ENCODE measurements at places on chromosomes 4 and X. TPM values are rescaled to one million over a fixed set of nuclear protein-coding genes. Genes with fewer than 3 reads are reported as not detected.

GRCh38 chrX:111581086-111581485 lies 69.6 kb downstream of the SERTM2 start:
- no peaks in the 10 kb centered on the region for H3K36me3 ChIP-seq
- no peak for DNase-seq
- H3K27ac ChIP-seq: no peak overlapping the region
- H3K4me3 ChIP-seq: no peak overlapping the region
- peaks cover 12% of the 10 kb centered on the region for H3K27me3 ChIP-seq

GRCh38 chr4:83504503-83504902 lies 19.6 kb upstream of the ABRAXAS1 start:
- H3K36me3 ChIP-seq: no peaks in the 10 kb centered on the region
- DNase-seq: no peak
- no peaks in the 10 kb centered on the region for H3K27me3 ChIP-seq

GRCh38 chr4:24078347-24078962 lies 188.6 kb upstream of the PPARGC1A start:
- no peaks in the 10 kb centered on the region for H3K27me3 ChIP-seq
- no peak for DNase-seq
- H3K36me3 ChIP-seq: no peaks in the 10 kb centered on the region

DNA sequence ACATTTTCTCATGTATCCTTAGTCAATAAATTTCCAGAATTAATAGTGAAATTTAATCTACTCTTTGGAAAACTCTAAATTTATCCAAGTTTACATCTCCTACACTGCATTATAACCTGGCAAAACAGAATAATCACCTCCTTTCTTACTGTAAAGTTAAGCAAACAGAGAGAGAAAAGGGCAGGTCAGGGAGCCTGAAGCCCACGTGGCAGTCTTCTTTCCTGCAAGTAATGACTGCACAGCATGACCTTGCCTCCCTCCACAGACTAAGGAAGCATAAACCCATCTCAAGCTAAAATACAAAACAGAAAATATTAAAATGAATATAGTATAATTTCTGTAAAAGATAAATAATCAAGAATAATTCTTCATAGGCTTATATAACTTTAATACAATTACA lies 1153.0 kb downstream of the C4orf33 start:
- H3K36me3 ChIP-seq: no peaks in the 10 kb centered on the region
- DNase-seq: no peak
- H3K27me3 ChIP-seq: no peaks in the 10 kb centered on the region
- H3K4me1 ChIP-seq: no peaks in the 10 kb centered on the region
- no peak overlapping the region for H3K27ac ChIP-seq
- H3K4me3 ChIP-seq: no peak overlapping the region

GRCh38 chrX:39299615-39300014 lies 498.4 kb downstream of the MID1IP1 start:
- no peak overlapping the region for H3K27ac ChIP-seq
- no peak for DNase-seq
- no peaks in the 10 kb centered on the region for H3K36me3 ChIP-seq
- H3K4me3 ChIP-seq: no peak overlapping the region

- no peak overlapping the region for H3K4me3 ChIP-seq
- no peaks in the 10 kb centered on the region for H3K36me3 ChIP-seq
- no peak for DNase-seq
Measured at GRCh38 chr4:160835789-160836188, 1328.0 kb downstream of the FSTL5 start.

- no peaks in the 10 kb centered on the region for H3K36me3 ChIP-seq
- H3K27ac ChIP-seq: no peak overlapping the region
- H3K4me3 ChIP-seq: peak overlapping the region; percentile 49
Measured at GRCh38 chr4:825063-825970, 612 bp downstream of the CPLX1 start.

DNA sequence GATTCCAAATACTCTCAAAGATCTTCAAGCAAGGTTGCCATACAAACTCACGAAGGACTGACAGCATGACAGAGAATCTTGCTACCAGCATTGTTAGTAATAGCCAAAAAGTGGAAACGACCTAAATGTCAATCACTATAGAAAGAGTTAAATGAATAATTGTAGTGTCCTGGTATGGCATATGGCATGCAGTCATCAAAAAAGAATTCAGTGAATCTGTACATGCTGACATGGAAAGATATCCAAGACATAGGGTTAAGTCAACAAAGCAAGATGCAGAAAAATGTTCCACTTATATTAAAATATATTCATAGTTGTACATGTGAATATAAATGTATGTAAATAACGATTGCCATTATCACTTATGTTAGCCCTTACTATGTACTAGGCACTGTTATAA lies 37.6 kb downstream of the SRPX2 start:
- no peaks in the 10 kb centered on the region for H3K4me1 ChIP-seq
- H3K4me3 ChIP-seq: no peak overlapping the region
- H3K27me3 ChIP-seq: no peaks in the 10 kb centered on the region
- no peak overlapping the region for H3K27ac ChIP-seq
- no peak for DNase-seq
- H3K36me3 ChIP-seq: no peaks in the 10 kb centered on the region

DNA sequence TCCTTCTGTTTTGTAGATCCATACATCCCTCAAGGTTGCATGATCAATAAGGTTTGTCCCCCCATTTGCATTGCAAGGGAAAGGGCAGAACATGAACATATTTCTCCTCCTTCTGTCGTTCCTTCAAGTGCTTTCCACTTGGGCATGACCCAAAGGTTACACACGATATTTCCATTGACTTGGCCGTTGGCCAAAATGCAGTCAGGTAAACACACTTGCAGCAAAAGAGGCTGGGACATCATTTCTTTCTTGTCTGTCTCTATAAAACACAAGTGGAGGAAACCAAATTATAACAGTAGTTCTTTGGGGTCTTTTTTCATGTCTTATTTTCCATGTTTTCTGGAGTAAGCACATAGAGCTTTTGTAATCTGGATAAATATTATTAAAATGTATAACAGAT lies 156.1 kb downstream of the FRAS1 start:
- DNase-seq: no peak
- H3K36me3 ChIP-seq: no peaks in the 10 kb centered on the region
- H3K27me3 ChIP-seq: no peaks in the 10 kb centered on the region
- H3K27ac ChIP-seq: no peak overlapping the region
- no peaks in the 10 kb centered on the region for H3K4me1 ChIP-seq
- no peak overlapping the region for H3K4me3 ChIP-seq

DNA sequence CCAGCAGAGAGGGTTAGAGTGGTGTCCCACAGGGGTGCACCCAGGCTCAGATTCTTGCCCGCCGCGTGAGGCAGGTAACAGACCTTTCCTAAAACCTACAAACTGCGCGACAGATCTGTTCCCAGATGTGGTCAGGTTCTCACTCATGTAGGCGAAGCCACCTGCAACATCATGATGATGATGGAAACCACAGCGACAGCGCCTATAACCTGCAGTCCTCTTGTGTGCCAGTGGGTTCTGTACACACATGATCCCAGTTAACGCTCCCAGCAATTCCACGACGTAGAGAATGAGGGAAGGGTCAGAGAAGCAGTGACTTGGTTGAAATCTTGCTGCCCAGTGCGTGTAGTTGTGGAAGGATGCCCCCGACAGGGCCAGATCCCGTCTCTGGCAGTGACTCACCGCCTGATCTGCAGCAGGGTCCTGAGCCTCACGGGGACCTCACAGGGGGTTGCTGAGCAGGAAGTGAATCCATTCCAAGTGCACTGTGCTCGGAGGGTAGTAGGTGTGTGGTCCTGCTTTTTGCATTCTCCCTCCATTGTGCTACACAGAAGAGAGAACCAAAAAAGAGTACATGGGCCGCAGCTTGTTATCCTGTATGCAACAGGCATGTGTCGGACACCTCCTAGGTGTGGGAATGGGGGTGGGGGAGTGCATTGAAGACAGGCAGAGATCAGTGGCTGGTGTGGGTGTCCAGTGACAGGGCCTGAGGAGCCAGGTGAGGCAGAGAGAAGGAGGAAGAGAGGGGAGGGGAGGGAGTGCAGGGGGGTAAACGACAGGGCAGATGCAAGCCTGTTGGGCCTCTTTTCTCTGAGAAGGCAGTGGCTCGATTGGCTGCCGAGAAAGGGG lies 66.6 kb downstream of the MTMR1 start:
- no peaks in the 10 kb centered on the region for H3K4me1 ChIP-seq
- H3K27me3 ChIP-seq: no peaks in the 10 kb centered on the region
- H3K36me3 ChIP-seq: no peaks in the 10 kb centered on the region
- no peak overlapping the region for H3K27ac ChIP-seq
- no peak for DNase-seq

DNA sequence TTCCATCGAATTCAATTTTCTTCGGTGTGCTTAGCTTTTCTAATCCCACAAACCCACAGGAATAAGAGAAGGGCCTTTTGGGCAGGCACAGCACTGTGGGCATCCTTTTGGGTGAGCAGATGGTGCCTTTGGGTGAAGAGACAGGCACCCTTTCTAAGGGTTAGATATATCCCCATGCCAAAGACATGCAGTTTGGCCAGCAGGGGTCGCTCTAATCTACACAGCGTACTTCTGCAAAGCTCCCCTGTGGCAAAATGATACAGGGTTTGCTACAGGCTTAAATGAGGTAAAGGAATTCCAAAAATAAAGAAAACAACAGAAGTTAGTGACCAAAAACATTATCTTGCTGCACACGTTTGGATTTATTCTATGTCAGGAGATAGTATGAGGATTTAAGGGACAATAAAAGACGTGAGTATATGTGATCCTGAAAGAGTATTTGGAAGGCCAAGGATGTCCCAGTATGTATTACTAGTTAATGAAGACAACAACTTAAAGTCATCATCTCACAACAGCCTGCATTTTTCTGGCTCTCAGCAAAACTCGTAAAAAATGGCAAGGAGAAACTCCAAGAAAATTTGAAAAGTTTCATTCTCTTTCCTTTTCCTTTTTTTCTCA lies 49.5 kb downstream of the PHEX start:
- H3K4me1 ChIP-seq: no peaks in the 10 kb centered on the region
- peak; percentile 48 for DNase-seq
- H3K27ac ChIP-seq: no peak overlapping the region
- no peaks in the 10 kb centered on the region for H3K36me3 ChIP-seq

- peak within 1 kb of the TSS; percentile 57 for H3K4me3 ChIP-seq
- H3K27ac ChIP-seq: peak within 1 kb of the TSS; percentile 77
- H3K4me1 ChIP-seq: no peaks in the 10 kb centered on the region
- peak; percentile 28 for DNase-seq
- no peaks in the 10 kb centered on the region for H3K36me3 ChIP-seq
- no peaks in the 10 kb centered on the region for H3K27me3 ChIP-seq
Measured at GRCh38 chrX:132022967-132023895, at the start of gene STK26. STK26 (plus strand) TSS chrX:132023302; CDS start chrX:132023618, 316 bp downstream.

DNA sequence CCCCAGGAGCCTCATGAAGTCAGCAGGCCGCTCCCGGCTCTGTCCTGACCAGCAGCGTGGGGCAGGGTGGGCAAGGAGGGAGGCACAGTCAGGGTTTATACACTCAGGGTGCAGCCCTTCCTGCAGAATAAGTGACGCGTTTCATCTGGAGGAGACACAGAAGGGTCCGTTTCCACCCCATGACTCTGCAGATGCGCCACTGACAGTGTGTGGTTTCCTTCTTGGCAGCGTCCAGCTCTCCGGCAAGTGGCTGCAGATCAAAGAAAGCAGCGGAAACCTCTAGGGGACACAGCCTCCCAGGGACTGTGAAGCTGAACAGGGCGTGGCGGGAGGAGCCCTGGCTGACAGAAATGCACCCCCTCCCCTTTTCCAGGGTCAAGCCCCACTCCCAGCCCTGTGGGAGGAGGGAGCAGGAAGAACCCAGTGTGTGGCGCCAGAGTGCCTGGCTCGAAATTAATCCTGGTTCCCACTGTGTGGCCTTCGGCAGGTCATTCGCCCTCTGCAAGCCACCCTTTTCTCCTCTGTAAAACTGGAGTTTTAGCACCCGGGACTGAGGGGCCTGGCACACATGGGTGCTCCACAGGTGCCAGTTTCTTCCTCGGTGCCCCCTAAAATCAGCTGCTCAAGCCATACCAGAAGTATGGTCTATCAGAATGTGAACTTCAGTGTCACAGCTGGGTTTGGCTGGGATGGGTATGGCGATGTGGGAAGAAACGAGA lies 17.3 kb upstream of the TBC1D14 start:
- peak overlapping the region; percentile 40 for H3K27ac ChIP-seq
- H3K4me1 ChIP-seq: peaks cover 33% of the 10 kb centered on the region
- peak; percentile 23 for DNase-seq

GRCh38 chrX:16251782-16252181 lies 84.5 kb downstream of the MAGEB17 start:
- no peaks in the 10 kb centered on the region for H3K4me1 ChIP-seq
- no peaks in the 10 kb centered on the region for H3K27me3 ChIP-seq
- no peaks in the 10 kb centered on the region for H3K36me3 ChIP-seq
- DNase-seq: no peak
- H3K27ac ChIP-seq: no peak overlapping the region
- no peak overlapping the region for H3K4me3 ChIP-seq

DNA sequence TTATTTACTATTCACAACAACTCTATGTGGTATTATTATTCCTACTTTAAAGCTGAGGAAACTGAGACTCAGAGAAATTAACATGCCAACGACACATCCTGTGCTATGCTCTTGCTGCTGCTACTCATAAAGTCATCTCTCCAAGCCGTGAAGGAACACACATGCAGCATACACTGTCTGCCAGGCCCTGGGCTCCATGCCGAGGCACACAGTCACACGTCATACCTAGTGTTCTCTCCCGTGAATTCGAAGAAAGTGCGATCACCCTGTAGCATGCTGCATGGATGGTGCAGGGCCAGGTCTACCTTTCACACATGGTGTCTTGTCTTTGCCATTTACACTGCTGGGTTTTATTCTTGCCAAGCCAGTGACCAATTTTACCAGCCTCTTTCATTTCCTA lies 34.1 kb downstream of the TBC1D1 start:
- no peak overlapping the region for H3K27ac ChIP-seq
- no peaks in the 10 kb centered on the region for H3K27me3 ChIP-seq
- no peak for DNase-seq
- peaks cover 12% of the 10 kb centered on the region for H3K4me1 ChIP-seq
- no peak overlapping the region for H3K4me3 ChIP-seq
- H3K36me3 ChIP-seq: no peaks in the 10 kb centered on the region

DNA sequence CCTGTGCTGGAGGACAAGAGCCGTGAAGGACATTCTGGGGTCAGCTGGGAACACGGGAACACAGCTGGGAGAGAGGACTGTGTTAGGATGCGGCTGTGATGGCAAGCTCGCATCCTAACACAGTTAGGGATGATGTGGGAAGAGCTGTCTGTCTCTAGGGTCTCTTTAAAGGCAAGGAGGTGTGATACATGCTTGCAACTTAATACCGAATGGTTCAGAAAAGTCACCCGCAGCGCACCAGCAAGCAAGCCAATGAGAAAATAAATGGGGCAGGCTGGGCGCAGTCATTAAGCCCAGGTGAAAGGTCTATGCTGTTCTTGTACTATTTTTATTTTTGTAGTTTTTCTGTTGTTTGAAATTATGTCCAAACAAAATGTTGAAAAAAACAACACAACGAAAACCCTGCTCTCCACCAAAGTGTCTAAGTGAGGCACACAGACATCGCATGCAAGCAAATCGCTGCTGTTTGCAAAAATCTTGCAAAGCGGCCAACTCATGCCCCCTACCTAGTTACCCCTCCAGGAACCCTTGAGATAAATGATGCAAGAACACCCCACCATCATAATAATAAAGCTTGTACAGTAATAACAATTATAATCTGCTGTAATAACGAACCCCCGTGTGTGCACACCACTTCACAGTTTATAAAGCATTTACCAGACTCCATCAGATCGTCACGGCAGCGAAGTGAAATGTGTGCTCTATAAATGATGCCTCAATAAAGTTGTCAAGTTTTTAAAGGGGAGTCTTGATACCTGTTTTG lies 17.9 kb upstream of the ADRA2C start:
- H3K36me3 ChIP-seq: no peaks in the 10 kb centered on the region
- no peaks in the 10 kb centered on the region for H3K4me1 ChIP-seq

XAGE2 gene
- 1.1 TPM for total RNA-seq

MCTS1 gene
- 8.6 TPM for total RNA-seq

PLS3 gene
- 93.8 TPM for total RNA-seq

GAGE1 gene
- total RNA-seq: not detected

SUPT20HL1 gene
- total RNA-seq: 0.42 TPM

FAM133A gene
- total RNA-seq: 0.42 TPM

ASB9 gene
- total RNA-seq: 1.0 TPM
